ENCODE measurements at places on chromosomes 6 and 20.

DNA sequence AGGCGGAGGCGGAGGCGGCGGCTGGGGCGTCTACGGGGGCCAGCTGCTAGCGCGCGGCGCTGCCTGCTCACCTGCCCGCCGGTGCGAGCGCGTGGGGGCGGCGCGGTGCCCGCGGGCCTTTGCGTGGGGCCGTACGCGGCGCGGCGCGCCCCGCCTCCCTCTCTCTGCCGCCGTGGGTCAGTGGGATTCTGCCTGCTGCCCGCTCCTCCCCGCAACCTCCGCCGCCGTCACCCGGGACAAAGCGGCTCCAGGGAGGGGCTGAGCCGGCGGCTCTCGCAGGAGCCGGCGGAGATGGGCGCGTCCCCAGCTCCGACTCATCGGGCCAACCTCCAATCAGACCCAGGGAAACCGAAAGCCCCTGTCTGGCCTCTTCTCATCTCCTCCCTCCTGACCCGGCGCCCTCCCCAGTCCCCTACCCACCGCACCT, at the start of gene RCAN2:
Gene RCAN2, minus strand, starts transcription at position 249 of the 427 bp plus-strand sequence.
- DNase-seq: peak; percentile 48

DNA sequence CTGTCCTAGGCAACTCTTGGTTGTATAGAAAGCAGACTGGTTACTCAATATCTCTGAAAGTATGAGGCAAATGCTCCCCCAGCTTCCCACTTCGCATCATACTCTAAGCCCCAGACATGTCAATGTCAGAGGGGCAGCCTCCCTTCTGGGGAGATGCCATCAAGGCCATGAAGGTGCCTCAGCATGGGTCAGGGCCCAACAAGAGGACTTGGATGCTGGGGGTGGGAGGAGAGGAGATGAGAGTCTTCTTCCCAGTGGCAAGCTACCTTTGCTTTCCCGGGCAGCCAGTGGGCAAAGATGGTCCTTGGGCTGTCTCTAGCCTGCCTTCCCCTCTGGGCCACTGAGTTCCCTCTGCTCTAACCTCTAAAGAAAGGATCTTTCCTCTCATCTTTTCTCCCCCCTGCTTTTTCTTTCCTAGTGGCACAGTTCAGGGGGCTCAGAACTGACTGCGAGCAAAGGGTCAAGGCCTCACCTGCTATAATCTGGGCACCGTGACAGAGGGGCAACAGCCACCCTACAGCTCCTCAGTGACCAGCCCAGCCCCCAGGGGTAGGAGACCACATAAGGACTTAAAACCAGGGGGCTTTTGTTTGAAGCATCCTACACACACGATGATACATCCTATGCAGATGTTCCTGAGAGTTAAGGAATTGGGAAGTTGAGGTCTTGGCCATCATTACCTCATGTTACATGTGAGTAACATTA, 26.2 kb downstream of the MOCS1 start:
- no peak for DNase-seq

- no peak for DNase-seq
Measured at GRCh38 chr6:71602385-71603007, 283.9 kb upstream of the RIMS1 start.

GRCh38 chr6:129657483-129657882, 52.5 kb downstream of the ARHGAP18 start:
- no peak for DNase-seq

- DNase-seq: no peak
Measured at GRCh38 chr6:2030682-2031244, 214.6 kb downstream of the GMDS start.

DNA sequence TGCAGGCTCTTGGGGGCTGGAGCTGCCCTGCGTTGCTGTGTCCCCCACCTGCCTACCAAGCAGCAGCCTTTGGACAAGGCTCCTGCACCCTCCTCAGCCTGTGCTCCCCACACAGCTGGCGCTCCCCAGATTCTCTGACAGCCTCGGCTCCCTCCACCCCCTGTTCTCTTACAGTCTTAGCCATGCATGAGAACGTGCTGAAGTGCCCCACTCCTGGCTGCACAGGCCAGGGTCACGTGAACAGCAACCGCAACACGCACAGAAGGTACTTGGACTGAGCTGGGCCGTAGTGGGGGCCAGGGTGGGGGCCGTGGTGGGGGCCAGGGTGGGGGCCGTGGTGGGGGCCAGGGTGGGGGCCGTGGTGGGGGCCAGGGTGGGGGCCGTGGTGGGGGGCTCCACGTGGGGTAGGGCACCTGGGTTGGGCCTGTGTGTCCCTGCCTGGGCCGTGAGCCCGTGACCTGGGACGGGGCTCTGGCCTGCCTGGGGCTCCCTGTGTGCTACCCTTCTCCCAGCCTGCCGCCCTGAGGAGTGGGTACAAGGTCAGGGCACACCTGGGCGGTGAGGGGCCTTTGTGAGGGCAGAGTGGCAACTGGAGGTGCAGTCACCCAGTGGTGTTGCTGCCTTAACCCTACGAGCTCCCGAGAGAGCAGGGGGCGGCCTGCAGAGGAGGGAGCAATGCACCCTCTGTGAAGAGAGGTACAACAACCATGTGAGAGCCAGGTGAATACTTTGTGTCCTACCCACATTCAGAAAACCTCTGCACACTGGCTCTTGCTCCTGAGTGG, 43.5 kb upstream of the PCMTD2 start:
- no peak for DNase-seq

DNA sequence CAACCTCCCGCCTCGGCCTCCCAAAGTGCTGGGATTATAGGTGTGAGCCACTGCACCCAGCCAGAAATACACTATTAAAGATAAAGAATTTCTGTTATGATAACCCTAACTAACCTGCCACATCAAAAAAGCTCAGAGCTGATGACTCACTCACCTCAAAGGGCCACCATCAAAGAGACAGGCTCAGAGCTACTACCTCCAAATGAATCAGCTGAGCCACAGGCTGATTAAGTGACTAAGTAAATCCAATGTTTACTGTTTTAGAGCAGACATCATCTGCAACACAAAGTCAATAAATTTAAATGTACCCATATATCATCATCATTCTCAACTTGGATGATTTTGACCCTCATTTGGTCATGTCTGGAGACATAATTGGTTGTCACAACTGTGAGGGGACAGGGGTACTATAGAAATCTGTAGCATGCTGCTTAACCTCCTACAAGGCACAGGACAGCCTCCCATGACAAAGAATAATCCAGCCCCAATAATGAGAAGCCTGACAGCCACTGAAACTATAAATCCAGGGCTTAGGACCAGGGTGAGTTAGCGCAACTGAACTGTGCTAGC, 106.5 kb downstream of the ATP9A start:
- DNase-seq: no peak

GRCh38 chr6:146861716-146862115, 262.9 kb downstream of the ADGB start:
- DNase-seq: no peak

GRCh38 chr6:170435766-170436165, 117.3 kb downstream of the PSMB1 start:
- DNase-seq: no peak

DNA sequence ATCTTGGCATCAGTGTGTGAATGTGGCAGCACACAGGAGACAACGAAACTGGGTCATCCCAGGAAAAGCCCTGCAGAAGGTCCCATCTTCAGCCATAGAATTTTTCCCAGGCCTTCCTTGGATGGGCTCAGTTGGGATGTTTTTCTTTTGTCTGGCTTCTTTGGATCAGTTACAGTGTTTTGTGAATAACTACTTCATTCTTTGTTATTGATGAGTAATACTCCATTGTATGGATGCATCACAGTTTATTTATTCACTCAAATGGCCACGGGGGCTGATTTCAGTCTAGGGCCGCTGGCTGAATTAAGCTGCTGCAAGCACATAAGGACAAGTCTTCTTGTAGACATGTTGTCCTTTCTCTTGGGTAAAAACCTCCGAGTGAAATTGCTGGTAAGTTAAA, 81.3 kb upstream of the CD93 start:
- DNase-seq: no peak

DNA sequence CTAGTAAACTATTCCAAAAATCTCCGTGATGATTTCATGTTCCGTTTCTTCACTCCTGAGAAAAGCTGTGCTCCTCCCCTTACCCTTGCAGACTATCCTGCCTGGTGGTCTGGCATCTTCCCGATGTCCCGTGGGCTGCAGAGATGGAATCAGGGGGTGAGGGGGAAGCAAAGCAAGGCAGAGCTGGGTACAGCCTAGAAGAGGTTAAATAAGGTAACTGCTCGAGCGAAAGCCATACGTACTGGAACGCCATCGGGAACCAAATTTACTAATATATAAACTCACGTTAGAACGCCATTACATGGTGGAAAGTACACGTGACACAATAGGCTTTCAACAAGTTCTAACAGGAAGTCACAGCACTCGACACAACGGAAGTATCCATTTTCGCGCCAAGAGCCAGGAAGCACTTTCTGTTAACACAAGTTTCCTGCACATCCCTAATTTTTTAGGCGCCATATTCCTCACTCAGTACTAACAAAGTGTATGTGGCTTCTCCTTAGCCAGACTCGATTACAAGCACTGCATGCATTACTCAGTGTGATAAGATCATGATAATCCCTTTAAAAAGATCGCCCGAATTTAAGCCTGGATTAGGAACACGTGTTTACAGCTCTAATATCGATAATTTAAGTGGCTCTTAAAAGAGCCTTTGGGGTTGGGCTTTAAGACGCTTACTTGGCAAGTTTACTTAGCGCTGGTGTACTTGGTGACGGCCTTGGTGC, 101.6 kb upstream of the PRSS16 start:
- DNase-seq: no peak

GRCh38 chr20:37430778-37431460, 85.0 kb downstream of the SRC start:
- DNase-seq: no peak

DNA sequence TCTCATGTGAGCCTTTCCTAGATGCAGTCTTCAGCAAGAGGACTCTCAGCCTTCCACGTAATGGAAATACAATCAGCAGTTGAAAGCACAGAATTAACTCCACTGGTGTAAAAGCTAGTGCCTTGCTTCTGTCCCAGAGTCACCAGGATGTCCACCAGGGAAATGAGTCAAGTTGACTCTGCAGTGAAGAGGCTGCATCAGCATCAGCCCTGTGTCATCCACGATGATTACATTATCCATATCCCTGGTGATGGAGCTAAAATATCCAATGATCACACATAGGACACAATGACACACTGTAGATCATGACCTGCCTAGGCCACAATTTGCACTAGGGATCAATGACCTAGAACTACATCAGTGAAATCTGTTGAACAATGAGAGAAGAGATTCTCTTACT, 262.4 kb downstream of the ERMARD start:
- DNase-seq: no peak

GRCh38 chr6:168161371-168161750, 82.3 kb upstream of the FRMD1 start:
- no peak for DNase-seq

DNA sequence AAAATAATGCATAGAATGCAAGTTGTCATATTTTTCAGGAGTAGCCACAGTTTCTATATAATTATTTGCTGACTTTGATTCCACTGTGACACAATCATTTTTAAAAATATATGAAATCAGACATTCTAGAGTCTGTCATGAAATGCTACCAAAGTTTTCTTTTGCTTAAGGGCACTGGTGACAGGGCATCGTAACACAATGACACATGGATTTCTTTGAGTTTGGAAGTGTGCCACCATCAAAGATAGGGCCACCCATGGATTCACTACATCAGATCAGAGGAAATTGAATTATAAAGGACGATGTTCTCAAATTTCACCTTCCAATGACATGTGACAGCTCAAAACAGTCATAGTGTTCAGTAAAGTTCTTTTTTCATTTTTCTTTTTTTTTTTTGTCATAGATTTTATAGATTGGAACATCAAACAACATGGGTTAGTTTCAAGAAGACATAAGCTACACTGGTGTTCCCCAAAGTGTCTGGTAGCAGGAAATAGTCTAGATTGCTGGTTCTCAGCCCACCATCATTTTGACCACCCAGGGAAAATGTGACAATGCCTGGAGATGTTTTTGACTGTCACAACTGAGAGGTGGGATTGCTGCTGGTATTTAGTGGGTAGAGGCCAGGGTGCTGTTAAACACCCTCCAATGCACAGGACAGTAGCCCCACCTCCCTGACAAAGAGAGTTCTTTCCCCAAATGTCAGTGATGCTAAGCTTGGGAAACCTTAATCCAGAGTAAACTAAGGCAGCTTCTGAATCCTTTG, 123.8 kb upstream of the DOK5 start:
- DNase-seq: no peak

DNA sequence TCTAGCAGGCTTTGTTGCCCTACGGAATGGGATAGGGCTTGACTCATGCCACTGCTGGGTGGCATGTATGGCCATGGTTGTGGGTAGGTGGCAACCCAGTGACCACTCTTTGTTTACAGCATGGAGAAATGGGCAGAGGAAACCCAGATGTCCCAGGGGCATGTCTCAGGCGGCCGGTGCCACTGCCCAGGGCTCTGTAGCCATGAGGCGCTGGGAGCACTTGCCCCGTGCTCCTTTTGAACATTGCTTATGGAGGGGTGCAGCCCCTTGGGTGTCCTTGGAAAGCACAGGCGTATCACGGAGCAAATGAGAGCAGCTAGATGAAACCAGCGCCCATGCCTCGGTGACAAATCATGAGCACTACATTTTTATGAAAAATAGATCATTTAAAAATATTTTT, 212.5 kb upstream of the ECI2 start:
- no peak for DNase-seq

DNA sequence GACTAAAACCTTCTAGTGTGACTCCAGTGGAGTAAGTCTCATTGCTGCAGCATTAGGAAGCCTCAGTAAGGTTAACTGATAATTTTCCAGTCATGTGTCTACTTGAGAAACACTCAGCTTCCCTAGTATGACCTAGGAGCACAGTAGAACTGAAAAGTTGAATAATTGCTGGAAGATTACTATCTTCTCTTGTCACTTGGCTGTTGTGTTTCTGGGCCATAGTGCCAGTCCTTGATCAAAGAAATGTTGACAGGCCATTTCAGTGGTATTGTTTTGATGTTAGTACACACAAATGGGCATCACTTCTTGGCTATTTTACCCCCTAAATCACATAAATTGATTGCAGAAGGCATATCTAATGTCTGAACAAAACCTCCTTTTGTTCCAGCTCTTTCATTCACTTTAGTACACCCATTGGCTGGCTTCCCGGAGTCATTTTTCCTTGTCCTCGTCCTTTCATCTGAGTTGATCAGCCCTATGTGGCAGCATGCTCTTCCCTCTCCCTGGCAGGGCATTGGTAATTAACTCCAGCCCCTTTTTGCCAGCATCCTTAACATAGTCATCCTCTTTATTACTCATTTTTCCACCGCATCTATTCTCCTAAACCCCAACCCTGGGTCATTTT, 6.0 kb downstream of the ENPP3 start:
- DNase-seq: no peak

GRCh38 chr20:11792568-11792953, 125.1 kb upstream of the BTBD3 start:
- DNase-seq: no peak

- DNase-seq: no peak
Measured at GRCh38 chr6:130161683-130162404, 60.9 kb downstream of the SAMD3 start.

- DNase-seq: no peak
Measured at GRCh38 chr20:57329608-57330221, at the start of gene SPO11. SPO11 (plus strand) TSS chr20:57329803; CDS start chr20:57329868, 65 bp downstream.

DNA sequence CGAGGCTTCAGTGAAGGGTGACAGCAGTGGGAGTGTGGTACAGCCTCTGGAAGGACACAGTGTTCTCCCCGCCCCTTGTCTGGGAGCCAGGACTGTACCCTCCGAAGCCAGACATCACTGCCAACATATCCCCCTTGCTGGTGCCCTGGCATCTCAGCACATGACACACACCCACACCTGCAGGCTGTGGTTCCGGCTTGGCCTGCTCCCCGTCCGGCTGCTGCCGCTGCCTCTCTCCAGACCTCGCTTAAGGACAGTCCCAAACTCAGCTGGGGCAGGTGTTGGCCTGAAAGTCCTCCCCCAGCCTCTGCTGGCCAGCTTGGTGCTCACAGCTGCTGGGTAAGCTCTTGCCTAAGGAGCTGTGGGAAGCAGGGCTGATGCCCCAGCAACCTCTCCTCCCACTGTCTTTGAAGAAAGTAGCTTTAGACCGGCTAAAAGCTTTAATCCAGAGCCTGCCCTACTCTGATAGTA, 7.0 kb downstream of the EMILIN3 start:
- no peak for DNase-seq

Measured in NT2/D1 (cell line).